Non-pigmented ciliary epithelial cell (primary cell): ENCODE measurements at places on chromosomes 7 and 10.
A peak's percentile ranks its signal among the peaks of the same experiment; 100 is the strongest.

GRCh38 chr7:969403-969802 is 5.9 kb downstream of the COX19 start:
- DNase-seq: no peak

GRCh38 chr10:111137007-111137406 is 60.2 kb downstream of the ADRA2A start:
- no peak for DNase-seq

- DNase-seq: no peak
Observed at GRCh38 chr10:58109731-58110130, 158.0 kb downstream of the IPMK start.

DNA sequence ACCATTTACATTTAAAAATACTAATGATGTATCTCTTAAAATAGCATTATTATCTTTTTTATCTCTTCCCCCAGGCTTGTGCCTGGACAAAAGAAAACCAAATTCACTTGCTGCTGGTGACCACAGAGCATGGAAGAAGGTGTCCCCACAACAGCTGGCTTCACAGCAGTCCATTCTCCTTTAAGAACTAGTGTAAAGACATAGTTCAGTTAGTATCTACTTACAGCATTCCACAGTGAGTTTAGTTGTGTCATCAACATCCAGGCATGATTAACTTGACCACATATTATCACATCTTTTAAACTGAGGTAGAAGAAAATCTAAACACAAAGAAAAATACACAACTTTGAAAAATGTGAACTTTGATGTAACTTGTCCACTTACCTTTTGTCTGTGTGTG is 55.0 kb downstream of the LRRC17 start:
- DNase-seq: no peak

DNA sequence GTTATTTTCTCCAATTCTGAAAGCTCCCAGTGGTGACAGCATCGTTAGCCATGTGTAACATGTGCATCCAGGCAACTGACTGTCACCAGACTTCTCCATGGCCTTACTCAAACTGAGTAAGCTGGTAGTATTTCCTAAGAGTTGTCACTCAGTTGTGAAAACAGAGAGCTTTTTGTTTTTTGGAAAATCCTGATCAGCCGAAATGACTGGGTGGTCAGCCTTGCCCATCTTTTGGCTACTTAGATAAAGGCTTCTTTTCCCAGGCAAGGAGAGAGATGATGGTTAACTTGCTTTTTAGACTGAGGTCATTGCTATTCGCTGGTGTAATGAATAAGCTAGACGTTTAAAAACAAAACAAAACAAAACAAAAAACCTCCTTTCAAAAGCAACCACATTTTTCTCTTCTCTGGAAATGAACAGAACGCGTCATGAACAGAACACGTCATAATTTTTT is 159.5 kb upstream of the KLF14 start:
- DNase-seq: no peak

- no peak for DNase-seq
Observed at GRCh38 chr7:98214811-98215321, 3.6 kb downstream of the BHLHA15 start.

GRCh38 chr10:65968871-65969270 is 957.0 kb upstream of the LRRTM3 start:
- no peak for DNase-seq

DNA sequence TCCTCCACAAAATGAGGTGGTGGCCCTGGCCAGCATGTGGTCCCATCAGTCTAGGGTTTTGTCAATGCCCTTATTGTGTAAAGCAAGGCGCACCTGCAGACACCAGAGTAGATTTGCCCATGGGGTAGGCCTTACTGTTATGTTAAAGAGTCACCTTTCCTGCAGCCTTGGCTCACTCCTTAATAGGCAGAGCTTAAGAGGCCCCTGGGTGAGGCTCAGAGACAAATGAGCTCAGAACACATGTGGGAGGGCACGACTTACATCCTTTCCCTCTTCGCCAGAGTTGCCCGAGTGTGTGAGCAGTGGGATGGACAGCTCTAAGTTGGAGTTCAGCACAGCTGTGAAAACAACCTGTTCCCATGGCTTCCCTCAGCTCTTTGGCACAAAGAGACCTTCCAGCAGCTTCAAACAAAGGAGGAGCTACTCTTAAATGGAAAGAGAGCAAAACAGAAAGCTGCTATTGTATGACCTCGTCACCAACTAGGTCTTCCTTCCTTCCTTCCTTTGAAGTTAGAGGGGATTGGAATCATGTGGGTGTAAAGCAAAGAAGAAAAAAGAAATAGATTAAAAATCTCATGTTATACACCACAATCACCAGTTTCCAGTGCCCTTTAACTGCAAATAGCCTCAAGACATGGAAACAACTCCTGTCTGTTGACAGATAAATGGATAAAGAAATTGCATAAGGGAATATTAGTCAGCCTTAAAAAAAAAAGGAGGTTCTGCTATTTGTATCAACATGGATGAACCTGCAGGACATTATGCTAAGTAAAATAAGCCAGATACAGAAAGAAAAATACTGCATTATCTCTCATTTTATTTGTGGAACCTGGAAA is 11.9 kb upstream of the XPNPEP1 start:
- peak; percentile 53 for DNase-seq

DNA sequence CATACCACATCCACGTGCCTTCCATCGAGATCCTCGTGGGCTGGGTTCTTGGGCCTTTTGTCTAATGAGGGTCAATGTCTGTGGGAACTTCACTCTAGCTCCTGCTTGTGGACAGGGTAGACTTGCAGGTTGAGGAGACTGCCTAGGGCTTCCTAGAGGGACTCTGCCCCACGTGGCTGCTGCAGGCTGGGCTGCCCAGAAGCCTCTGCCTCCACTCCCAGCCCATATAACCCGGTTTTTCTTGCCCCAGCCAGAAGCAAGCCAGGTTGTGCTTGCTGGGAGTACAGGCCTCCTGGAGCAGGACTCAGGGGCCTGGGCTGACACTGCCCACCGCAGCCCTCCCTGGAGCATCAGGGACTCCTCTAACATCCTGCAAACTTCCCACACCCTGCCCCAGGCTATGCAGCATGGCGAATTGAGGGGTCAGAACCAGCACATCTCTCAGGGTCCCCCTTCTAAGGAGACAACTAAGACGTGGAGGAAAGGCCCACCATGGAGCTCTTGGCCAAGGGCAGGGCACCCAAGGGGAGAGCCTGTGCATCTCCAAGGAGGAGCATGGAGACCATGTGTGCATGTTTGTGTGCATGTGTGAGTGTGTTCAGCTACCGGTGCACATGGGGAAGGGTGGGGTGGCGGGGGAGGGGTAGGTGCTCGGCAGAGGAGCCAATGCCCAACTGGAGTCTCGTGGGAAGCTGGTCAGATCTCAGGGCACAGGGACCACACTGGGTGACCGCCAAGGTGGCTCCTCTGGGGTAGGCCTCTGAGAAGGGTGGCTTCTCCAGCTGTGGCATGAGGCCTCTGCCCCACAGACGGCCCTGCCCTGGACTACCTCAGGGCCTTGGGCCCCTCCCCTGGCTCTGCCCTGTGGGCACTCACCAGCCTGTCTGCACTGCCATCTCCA is 62.6 kb downstream of the RASGEF1A start:
- no peak for DNase-seq
